ENCODE measurements at places on chromosomes 5 and 9.
A peak's percentile ranks its signal among the peaks of the same experiment; 100 is the strongest.

DNA sequence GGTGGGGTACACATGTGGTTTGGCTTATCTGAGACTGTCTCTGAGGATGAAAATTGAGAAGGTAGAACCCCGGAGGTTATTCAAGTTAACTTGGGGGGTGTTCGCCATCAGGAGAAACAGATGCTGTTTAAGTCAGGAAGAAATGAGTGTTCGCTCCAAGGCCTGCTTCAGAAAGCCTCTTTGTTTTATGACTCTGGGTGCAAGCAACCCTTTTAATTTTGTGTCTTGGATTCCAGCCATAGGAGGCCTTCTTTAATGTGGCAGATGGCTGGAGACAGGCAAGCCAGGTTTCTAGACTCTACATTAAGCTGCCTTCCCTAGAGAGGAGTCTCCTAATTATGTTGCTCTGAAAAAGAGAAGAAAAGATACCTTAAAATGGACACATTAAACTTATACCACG, 4.2 kb upstream of the SMAD5 start:
- peak; percentile 93 for DNase-seq

DNA sequence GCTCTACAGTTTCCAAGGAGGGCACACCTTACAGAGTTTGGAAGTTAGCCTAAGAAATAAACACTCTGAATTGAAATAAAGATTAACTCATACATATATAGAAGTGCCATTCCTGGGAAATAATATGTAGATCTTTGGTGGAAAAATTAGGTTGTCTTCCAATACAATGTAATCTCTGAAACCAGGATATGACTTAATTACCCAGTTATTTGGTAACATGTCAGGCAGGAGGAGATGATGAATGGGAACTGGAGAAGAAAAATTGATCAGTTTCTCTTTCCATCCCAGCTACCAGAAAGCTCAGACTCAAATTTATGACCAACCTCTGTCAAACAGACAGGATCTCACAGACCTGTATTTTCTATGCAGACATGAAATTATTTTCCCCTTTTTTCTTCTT, 215.2 kb upstream of the SNX2 start:
- no peak for DNase-seq

DNA sequence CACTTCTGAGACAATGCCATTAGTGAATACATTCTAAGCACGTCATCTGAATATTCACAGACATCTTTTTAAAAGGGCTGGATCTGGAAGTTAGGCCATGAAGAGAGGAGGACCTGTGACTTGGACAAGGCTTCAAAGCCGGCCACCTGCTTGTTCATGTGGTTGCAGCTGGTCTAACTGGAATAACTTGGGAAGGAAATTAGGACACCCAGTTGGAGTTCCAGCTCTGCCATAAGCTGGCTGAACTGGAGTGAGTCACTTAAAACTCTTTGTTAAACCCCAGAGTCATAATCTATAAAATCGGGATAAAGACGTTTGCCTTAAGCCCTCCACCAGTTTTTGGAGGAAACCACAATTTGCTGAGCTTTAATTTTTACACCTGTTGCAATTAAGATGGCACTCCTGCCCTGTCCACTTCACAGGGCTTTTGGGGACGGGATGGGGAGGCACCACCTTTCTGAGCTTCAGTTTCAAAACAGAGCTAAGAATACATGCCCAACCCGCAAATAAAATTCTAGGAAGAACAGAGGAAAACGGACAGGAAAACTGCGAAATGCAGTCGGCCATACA, 536 bp upstream of the STX17 start:
- DNase-seq = peak; percentile 53

DNA sequence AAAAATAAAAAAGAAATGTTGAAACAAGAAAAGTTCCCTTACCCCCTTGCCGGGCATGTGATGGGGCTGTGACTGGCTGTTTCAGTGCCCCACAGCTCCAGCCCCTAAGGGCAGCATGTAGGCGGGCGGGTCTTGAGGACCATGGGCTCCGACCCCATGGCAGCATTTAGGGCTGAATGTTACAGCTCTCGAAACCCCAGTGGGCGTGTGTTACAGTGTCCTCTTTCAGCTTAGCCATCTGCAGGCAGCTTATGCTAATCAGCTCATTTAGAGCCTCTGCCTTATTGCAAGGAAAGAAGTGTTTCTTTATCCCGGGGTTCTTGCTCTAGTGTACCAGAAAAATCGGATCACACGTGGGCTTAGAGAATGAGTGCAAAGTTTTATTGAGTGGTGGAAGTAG, 497.4 kb upstream of the CYLC2 start:
- DNase-seq = no peak

GRCh38 chr5:149711338-149711737, 18.8 kb upstream of the PPARGC1B start:
- peak; percentile 11 for DNase-seq

GRCh38 chr5:176740702-176741496, 69.5 kb upstream of the UNC5A start:
- DNase-seq = no peak

GRCh38 chr5:175306381-175306780, 137.6 kb downstream of the DRD1 start:
- no peak for DNase-seq

DNA sequence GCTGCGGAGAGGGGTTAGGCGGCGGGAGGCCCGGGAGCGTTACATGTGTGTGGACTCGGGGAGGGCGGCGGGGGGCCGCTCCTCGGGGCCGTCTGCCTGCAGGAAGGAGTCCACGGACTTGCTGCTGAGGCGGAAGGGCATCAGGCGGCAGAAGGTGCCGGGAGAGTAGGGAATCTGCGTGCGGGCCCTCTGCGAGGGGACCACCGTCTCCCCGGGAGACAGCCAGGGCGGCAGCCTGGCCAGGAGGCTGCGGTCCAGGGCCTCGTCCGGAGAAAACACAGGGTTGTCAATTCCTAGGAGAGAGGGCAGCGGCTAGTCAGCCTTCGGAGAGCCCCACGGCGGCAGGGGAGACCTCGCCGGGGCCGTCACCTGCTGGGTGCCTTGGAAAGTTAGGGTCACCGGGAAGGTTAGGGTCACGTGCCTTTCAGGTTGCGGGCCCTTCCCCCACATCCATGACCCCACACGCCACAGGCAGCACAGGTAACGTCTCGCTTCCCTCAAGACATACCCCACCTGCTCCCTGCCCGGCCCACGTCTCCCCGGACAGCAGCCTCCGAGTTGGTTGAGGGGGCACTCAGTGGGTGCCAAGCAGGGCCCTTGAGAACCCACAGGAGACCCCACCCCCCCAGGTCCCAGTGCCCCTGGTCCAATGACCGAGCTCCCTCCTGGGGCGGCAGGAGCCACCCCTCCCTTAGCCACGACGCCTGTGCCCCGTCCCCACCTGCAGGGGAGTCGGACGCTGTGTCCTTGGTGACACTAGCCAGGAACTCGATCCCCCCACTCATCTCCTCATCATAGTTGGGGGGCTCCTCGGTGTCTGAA, 32.1 kb downstream of the EXOC3 start:
- DNase-seq = peak; percentile 59

DNA sequence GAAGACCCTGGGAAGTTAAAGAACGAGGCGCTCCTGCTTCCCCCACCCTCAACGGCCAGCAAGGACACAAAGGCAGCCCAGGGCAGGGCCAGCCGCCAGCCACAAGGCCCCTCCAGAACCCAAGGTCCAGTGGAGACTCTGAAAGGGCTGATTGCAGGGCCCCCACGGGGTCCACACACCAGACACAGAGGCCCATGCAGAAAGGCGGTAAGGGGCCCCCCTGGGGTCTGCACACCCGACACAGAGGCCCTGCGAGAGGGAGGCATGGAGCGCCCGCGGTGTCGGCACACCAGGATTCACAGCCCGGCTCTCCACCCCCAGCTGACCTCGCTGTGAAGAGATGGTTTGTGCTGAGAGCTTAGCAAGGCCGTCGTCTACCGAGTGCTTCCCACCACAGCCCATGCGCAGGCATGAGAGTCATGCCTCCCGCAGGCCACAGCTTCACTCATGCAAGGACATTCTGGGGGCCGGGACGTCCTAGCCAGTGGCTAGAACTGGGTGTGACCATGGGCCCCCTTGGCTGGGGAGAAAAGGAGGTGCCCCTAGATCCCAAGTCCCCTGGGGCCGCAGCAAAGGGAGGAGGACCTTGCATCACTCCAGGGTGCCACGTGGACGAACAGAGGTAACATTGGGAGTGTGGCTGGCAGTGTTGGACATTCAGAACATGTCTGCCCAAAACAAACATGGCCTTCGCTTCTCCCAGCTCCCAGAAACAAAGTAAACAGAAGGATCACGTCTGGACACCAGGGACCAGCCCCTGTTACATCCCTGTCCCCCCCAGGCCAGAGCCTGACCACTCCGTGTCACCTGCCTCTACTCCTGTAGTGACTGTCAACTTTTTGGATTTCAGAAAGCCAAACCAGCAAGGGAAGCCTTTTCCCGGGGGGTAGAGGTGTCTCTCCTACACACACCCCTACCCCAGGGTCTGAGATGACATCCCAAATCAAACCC, 9.8 kb downstream of the BRD3 start:
- DNase-seq = no peak

DNA sequence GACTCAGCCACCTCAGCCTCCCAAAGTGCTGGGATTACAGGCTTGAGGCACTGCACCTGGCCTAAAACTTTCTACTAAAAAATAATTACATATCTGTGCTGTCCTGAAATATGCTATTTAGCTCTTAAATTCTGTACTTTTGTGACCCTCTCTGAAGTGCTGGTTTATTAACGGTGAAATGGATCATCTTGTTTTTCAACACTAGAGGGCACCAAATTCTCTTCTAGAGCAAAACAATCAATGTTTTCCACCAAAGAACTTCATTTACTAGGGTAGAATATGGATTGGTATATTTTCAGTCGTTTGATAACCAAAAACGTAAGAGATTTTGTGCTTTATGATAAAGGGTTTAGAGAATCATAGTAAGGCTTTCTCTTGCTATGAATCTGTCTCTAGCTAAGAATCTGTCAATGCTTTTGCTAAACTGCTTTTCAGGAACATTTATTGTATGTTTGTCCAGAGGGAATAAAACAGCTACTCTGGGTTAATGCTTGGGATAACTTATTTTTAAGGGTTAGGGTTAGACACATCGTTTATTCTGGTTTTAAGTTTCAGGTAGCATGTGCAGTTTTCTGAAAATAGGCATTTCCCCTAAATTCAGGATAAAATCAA, 63.6 kb downstream of the RNF180 start:
- peak; percentile 70 for DNase-seq

- DNase-seq = no peak
Measured at GRCh38 chr5:17182494-17182893, 34.9 kb upstream of the BASP1 start.

GRCh38 chr9:123471843-123472570, 116.0 kb downstream of the CRB2 start:
- no peak for DNase-seq

GRCh38 chr5:1493941-1494340, 29.8 kb downstream of the LPCAT1 start:
- no peak for DNase-seq

- DNase-seq = no peak
Measured at GRCh38 chr5:43711496-43711895, 108.5 kb downstream of the NNT start.

GRCh38 chr9:77827104-77827784, 179.1 kb upstream of the GNA14 start:
- DNase-seq = no peak

DNA sequence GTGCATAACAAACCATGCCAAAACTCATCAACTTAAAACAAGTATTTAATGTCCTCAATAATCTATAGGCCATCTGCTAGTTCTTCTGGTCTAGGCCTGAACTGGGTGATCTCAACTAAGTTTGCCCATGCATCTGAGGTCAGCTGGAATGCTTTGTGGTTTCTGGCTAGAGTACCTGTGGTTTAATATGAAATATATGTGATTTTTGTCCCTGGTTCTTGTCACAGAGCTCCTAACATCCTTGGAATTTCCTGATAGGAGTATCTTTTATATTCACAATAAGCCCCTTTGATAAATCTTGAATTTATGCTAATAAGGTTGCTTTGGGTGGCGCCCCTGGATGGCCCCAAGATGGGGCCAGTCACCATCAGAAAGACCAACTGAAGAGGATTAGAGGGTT, 535.9 kb downstream of the DNAH5 start:
- DNase-seq = no peak

DNA sequence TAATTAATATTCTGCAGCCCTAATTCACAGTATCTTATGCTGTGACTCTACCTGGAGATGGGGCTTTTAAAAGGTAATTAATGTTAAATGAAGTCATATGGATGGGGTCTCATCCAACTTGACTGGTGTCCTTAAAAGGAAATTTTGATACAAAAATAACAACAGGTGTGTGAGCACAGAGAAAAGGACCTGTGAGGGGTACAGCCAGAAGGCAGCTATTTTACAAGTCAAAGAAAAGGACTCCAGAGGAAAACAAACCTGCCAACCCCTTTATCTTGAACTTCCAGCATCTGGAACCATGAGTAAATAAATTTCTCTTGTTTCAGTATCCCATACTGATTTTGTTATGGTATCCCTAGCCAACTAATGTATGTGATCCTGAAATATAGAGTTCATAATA, 250.3 kb downstream of the TMEM232 start:
- DNase-seq = no peak

DNA sequence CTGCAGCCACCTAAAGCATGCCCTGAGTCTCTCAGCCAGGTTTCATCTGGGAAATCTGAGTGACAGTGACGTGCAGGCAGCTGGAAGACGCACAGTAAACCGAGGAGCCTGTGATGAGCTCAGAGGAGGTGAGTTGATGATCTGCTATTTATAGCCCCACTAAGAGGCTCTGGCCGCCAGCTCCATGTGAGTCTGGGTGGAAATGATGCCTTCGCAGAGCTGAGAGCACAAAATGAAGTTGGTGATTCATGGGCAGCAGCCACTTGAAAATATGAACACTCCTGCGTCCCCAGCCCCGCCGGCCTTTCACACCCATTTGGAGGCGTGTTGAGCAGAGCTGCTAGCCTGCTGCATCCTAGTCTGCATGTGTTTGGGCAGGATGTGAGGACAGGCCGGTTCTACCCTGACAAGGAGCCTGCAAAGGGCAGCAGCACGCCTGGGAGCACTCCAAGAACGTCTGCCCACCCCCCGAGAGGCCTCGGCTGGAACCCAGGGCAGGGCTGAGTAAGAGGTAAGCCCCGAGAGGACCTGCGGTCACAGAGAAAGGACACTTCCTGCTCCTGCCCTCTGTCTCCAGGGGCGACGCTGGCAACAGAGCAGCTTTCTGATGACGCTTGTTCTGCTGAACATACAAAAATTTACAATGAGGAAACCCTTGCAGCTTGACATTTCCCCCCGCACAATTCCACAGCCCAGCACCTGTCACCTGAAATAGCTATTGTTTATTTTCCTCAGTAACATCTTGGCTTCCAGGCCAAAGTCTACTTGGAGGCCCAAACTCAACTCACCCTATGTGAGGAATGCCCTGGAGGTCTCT, 25.1 kb upstream of the CDKN2AIPNL start:
- peak; percentile 54 for DNase-seq

GRCh38 chr5:109921735-109922380, 232.1 kb downstream of the MAN2A1 start:
- DNase-seq = no peak

GRCh38 chr9:107945493-107945892, 455.9 kb upstream of the KLF4 start:
- DNase-seq = no peak

GRCh38 chr9:73219985-73220626, 68.4 kb downstream of the ANXA1 start:
- no peak for DNase-seq
